ENCODE measurements at places on chromosomes 7 and 10. TPM values are rescaled to one million over a fixed set of nuclear protein-coding genes. Genes with fewer than 3 reads are reported as not detected.

GRCh38 chr7:144991041-144991440 lies 155.2 kb upstream of the TPK1 start:
- DNase-seq, result no peak

The SORBS1 gene
- polyA plus RNA-seq, result 0.17 TPM

- no peak for DNase-seq
Measured at GRCh38 chr7:29363636-29364425, 169.3 kb downstream of the CHN2 start.

DNA sequence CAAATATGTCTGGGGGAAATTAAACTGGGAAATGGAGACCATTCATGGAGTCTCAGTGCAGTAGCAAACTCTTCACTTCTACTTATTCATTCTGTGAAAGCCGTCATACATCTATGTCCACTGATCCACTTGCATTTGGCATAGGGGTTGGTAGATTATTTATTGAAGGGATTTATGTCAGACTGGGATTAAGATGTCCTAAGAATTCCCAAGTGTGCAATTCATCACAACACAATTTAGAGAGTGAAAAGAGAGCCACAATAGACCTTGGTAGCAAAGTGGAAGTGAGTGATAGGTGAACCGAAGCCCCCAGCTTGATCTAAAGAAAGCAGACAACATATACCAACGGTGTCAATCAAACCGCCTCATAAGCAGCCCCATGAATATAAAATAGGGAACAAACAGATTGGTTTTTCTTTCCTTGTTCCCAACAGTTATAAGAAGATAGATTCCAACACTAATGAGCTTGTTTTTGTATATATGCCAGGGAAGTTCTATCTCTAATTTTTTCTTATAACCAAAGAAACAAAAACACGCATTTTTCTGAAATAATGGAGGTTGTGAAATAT lies 234.3 kb downstream of the CACNA2D1 start:
- DNase-seq, result no peak

The LGI1 gene
- polyA plus RNA-seq, result not detected

- DNase-seq, result no peak
Measured at GRCh38 chr7:90580051-90580450, 16.1 kb upstream of the CDK14 start.

The MRLN gene
- polyA plus RNA-seq, result not detected

The HKDC1 gene
- polyA plus RNA-seq, result 0.07 TPM

- no peak for DNase-seq
Measured at GRCh38 chr10:97128516-97129154, 57.1 kb downstream of the SLIT1 start.

- no peak for DNase-seq
Measured at GRCh38 chr10:110632591-110633215, 11.4 kb upstream of the RBM20 start.

Data from IMR-90 (cell line).